RWPE1 (cell line): ENCODE measurements at places on chromosomes 6 and 20.

GRCh38 chr6:22612236-22612635, 42.9 kb downstream of the HDGFL1 start:
- DNase-seq: no peak

- DNase-seq: no peak
These were observed 40.6 kb downstream of the HECA start for GRCh38 chr6:139175389-139175948.

DNA sequence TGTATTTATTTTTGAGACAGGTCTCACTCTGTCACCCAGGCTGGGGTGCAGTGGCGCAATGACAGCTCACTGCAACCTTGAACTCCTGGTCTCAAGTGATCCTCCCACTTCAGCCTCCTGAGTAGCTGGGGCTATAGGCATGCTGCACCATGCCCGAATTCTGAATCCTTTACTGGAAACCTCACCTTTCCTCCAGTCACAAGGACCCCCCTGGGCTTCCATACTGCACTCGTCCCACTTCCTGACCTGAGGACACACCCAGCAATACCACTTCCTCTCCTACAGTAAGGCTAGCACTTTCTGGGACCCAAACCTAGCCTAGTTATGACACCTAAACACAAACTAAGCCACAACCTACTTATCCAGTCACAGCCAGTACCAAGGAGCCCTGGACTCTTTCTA, 68.2 kb downstream of the FAM217A start:
- no peak for DNase-seq

- DNase-seq: no peak
These were observed 16.0 kb downstream of the SMPDL3A start for GRCh38 chr6:122804962-122805485.

GRCh38 chr6:156832231-156832647, 55.1 kb downstream of the ARID1B start:
- peak; percentile 46 for DNase-seq

- peak; percentile 75 for DNase-seq
These were observed 26.9 kb downstream of the RRAGD start for GRCh38 chr6:89385156-89385667.
